ENCODE measurements at places on chromosomes 13 and 19.

DNA sequence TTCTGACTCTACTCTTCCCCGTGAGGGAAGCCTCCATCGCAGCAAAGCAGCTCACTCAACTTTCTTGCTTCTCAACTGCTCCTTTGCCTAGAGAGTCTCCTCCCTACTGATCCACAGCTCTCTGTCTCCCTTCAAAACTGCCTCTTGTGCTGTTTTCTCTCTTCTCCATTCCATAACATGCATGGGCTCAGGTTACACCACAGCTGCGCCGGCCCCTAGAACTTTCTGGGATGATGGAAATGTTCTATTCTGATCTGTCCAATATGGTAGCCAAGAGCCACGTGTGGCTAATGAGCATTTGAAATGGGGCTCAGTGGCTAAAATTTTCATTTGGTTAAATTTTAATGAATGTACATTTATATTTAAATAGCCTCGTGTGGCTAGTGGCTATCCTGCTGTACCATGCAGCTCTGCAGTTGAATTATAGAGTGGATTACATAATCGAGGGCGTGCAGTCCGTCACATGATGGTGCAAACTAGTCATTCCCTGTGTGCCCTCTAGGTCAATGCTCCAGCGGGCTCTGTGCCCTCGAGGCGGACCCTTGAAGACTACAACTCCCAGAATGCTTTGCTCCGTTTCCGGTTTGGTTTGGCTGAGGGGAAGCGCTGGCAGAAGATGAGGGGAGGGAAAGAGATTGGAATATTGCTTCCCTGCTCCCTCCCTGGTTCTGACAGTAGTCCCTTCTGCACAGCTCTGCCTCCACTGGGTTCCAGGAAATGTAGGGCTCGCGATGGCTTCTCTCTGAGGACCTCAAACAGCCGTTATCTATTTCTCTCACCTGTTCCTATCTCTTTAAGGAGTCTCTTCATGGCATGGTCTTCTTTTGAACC lies 109.8 kb downstream of the CACNA1A start:
- DNase-seq: no peak

GRCh38 chr19:47094557-47095475 lies 18.8 kb downstream of the ZC3H4 start:
- DNase-seq: no peak

DNA sequence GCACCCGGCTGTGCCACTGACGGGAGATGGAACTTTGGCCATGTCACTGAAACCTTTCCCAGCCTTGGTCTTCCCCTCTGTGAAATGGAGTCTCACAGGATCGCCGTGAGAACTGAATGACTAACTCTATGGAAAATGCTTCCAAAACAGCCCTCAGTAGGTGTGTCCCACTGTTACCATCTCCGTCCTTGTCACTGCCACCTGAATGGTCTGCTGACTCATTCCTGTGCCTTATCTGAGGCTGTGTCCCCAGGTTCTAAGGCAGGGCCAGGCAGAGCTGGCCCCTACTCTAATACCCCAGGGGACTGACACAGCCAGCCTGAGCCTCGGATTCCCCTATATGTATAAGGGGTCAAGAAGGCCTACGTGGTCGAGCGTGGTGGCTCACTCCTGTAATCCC lies 4.5 kb downstream of the CDC37 start:
- no peak for DNase-seq

- DNase-seq: no peak
These were observed 18.3 kb downstream of the VWA8 start for GRCh38 chr13:41942462-41943094.

- DNase-seq: no peak
These were observed 27.9 kb downstream of the FLT1 start for GRCh38 chr13:28467034-28467433.

DNA sequence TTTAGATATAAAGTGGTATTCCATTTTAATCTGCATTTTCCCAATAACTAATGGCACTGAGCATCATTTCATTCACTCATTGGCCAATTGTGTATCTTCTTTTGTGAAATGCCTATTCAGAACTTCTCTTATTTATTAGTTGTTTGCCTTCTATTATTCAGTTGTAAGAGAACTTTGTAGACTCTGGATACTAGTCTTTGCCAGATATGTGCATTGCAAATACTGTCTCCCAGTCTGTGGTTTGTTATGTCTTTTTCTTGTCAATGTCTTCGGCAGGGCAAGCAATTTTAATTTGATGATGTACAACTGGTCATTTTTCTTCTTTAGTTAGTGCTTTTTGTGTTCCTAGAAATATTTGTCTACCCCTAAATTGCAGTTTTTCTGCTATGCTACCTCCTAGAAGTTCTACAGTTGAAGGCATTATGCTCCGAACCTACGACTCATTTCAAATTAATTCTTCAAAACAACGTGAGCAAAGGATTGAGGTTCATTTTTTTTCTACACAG lies 115.9 kb downstream of the TSHZ3 start:
- no peak for DNase-seq

DNA sequence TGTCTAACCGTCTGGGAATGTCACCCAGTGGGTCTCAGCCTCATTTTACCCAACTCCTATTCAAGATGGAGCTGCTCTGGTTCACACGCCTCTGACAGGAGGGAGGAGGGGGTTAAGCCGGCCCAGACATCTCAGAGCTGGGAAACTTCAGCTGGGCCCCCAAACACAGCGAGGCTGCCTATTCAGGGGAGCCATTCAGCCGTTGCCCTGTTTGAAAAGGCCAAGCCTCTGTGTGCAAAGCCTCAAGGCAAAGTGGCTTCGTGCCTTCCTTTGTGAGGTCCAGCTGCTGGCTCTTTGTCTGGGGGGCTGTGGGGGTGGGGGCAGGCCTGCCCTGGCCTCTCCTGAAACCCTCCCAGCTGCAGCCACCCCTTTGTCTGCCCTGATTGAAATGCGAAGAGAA lies 147.4 kb downstream of the PTPRS start:
- no peak for DNase-seq

DNA sequence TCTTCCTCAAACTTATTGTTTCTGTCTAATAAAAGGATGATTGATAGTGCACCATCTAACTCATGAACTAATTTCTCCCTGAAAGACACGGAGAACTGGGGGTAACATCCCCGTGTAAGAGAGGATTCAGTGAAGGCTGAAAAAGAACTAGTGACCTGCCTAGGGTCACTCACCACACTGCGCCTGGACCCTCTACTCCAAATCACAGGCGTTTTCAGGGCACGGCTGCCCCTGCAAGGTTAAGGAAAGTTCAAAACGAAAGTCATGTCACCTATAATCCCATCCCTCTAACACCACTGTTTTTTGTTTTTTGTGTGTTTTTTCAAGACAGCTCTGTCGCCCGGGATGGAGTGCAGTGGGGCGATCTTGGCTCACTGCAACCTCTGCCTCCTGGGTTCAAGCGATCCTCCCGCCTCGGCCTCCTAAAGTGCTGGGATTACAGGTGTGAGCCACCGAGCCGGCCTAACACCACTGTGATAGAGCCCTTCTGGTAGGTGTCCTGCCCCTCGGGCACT lies 8.7 kb downstream of the URAD start:
- DNase-seq: no peak

- no peak for DNase-seq
These were observed 43.7 kb upstream of the F7 start for GRCh38 chr13:113061796-113062425.

DNA sequence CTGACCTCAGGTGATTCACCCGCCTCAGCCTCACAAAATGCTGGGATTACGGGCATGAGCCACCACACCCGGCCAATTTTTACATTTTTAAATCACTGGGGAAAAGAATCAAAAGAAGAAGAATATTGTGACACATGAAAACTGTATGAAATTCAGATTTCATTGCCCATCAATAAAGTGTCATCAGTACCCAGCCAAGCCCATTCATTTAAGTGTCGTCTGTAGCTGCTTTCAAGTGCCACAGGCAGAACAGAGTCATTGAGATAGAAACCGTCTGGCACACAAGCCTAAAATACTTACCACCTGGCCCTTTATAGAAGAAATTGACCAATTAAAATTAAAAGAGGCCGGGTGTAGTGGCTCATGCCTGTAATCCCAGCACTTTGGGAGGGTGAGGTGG lies 15.3 kb downstream of the COLGALT1 start:
- DNase-seq: no peak

DNA sequence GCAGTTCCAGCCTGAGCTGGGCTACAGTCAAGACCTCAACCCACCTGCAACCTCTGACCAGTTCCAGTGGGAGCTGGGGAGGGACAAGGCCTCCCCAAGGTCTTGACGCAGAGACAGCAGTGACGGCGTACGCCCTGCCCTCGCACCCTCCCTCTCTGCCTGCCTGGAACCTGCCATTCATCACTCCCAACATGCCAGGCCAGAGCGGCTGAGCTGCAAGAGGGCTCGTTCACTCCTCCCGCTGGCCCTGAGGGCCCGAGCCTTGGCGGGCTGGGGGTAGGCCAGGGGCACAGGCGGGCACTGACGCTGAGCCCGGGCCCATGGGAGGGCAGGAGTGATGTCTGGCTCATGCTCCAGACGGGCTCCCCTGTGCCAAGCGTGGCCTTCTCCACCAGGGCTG lies 8.2 kb downstream of the NDUFA11 start:
- DNase-seq: no peak

GRCh38 chr19:50309396-50310125 lies 19.6 kb downstream of the KCNC3 start:
- no peak for DNase-seq

GRCh38 chr13:51635137-51635878 lies 51.0 kb downstream of the WDFY2 start:
- no peak for DNase-seq

DNA sequence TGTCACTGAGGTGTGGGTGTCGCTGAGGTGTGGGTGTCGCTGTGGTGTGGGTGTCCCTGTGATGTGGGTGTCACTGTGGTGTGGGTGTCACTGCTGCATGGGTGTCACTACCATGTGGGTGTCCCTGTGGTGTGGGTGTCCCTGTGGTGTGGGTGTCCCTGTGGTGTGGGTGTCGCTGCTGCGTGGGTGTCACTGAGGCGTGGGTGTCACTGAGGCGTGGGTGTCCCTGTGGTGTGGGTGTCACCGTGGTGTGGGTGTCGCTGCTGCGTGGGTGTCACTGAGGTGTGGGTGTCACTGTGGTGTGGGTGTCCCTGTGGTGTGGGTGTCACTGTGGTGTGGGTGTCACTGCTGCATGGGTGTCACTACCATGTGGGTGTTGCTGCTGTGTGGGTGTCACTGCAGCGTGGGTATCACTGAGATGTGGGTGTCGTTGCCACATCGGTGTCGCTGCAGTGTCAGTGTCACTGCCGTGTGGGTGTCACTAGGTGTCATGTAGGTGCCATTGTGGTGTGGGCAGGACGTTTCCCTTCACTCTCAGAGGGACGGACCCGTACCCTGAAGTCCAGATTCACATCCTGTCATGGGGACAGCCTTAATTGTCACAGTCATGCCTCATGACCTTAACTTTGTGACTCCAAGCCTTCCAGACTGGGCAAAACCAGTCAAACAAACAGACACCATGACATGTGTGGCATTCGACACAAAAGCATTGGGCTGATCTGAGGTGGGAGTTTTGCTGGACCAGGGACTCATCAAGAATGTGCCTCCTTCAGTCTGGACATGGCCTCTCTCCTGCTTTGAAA lies 12.7 kb upstream of the GAS6 start:
- no peak for DNase-seq

- DNase-seq: no peak
These were observed 6.5 kb downstream of the ATP4A start for GRCh38 chr19:35556846-35557538.

DNA sequence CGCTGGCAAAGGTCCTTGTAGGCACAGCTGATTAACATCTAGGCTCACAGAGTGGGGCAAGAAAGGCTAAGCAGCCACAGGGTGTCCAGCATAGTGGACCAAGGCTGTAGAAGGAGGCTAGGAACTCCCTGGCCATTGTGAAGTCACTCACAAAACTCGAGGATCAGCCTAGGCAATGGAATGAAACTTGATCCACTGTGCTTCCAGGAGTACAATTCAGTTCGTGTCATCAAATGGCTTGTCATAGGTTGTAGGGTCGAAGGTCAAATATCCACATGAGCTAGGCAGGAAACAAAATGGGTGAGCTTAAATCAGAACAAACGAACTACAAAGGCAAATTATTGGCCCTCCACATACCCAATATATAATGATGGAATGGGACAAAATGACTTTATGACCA lies 4.4 kb upstream of the FAM187B start:
- DNase-seq: no peak

- no peak for DNase-seq
These were observed 66.8 kb downstream of the MRPL57 start for GRCh38 chr13:21243045-21243897.

- DNase-seq: no peak
These were observed 576.5 kb upstream of the SLITRK5 start for GRCh38 chr13:87094646-87095045.

DNA sequence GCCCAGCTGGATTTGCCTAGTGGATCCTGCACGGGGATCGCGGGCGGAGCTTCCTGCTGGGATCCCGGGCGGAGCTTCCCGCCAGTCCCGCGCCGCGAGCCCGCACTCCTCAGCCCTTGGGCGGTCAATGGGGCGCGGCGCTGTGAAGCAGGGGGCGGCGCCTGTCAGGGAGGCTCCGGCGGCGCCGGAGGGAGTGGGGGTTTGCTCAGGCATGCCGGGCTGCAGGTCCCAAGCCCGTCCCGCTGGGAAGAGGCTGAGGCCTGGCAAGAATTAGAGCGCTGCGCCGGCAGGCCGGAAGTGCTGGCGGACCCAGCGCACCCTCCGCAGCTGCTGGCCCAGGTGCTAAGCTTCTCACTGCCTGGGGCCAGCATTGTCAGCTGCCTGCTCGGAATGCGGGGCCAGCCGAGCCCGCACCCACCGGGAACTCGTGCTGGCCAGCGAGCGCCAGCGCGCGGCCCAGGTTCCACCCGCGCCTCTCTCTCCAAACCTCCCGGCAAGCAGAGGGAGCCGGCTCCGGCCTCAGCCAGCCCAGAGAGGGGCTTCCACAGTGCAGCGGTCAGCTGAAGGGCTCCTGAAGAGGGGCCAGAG lies 119.6 kb downstream of the PRR20E start:
- no peak for DNase-seq

DNA sequence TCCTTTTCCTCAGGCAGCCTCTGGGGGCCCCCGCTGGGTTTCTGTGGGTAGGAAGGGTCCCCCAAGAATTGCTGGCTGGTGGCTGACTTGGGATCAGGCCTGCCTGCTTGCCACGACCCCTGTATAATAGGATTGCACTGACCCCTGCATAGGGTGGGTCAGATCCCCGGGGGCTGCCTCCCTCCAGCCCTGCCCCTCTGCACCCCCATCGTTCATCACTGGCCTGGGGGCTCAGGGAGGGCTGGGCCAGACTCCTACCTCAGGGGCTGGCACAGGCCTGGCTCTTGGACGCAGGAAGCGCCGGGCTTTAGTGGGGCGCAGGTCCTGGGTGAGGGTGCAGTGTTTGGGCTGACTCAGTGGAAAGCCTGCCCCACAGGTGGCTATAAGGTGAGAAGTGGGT lies 10.6 kb downstream of the NDUFB7 start:
- no peak for DNase-seq

GRCh38 chr13:60753641-60754040 lies 356.6 kb downstream of the TDRD3 start:
- no peak for DNase-seq

DNA sequence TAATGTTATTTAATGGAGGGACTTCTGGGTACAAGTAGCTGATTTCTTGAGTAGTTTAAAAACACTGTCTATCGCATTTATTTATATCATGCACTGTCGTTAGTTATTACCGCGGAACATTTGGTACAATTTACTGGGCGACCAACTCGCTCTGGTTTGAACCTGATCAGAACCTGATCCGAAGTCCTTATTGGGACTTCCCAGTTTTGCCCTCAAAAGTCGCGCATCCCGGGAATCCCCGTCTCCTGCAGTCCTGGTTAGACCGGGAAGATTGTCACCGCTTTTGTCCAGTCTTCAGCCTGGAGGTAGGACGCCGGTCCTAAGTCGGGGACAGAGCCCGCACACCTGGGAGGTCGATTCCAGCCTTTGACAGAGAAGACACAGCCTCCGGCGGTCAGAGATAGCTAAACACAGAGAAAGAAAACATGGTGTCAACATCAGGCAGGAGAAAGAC lies 694 bp downstream of the CLN5 start:
- DNase-seq: no peak

GRCh38 chr13:51771418-51772104 lies 32.4 kb downstream of the DHRS12 start:
- no peak for DNase-seq

Data from NCI-H1694 (cell line).